ENCODE measurements at places on chromosomes 7 and 10. TPM values are rescaled to one million over a fixed set of nuclear protein-coding genes. Genes with fewer than 3 reads are reported as not detected.

GRCh38 chr10:97701438-97702069 is 12.0 kb upstream of the MARVELD1 start:
- H3K4me1 ChIP-seq: no peaks in the 10 kb centered on the region
- H3K4me3 ChIP-seq: no peak overlapping the region
- H3K27ac ChIP-seq: no peak overlapping the region
- no peaks in the 10 kb centered on the region for H3K36me3 ChIP-seq

GRCh38 chr10:131021246-131021895 is 290.1 kb downstream of the TCERG1L start:
- H3K4me1 ChIP-seq: no peaks in the 10 kb centered on the region
- no peak for DNase-seq
- no peak overlapping the region for H3K27ac ChIP-seq
- no peak overlapping the region for H3K4me3 ChIP-seq
- no peaks in the 10 kb centered on the region for H3K36me3 ChIP-seq

GRCh38 chr10:114685456-114685855 is 27.4 kb upstream of the ABLIM1 start:
- H3K4me3 ChIP-seq: no peak overlapping the region
- no peaks in the 10 kb centered on the region for H3K36me3 ChIP-seq
- H3K27ac ChIP-seq: peak overlapping the region; percentile 32
- DNase-seq: no peak

DNA sequence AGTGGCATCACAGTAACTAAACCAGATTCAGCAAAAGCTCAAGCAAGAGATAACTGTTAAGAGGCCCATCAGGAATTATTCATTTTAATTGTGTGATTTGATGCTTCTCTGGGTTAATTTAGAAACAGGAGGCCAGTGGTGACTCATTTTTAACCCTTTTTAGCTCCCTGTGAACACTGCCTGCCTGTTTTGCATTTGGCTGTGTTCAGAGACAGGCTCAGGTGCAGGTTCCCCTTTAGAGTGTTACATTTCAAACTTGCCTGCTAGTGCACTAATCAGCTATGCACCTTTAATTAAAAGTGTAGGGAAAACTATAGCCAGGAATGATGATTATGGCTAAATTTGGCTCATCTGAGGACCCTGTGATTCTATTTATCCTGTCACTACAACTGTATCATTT is 6.5 kb downstream of the STAMBPL1 start:
- peaks cover 65% of the 10 kb centered on the region for H3K4me1 ChIP-seq
- H3K4me3 ChIP-seq: no peak overlapping the region
- no peak for DNase-seq

Gene SEMA4G
- not detected for total RNA-seq

- H3K27me3 ChIP-seq: no peaks in the 10 kb centered on the region
- H3K4me3 ChIP-seq: no peak overlapping the region
- DNase-seq: peak; percentile 78
- H3K36me3 ChIP-seq: no peaks in the 10 kb centered on the region
Observed at GRCh38 chr7:133481676-133482075, 228.8 kb downstream of the EXOC4 start.

GRCh38 chr7:96547371-96547811 is 162.3 kb downstream of the SEM1 start:
- no peak overlapping the region for H3K4me3 ChIP-seq
- no peak for DNase-seq
- no peaks in the 10 kb centered on the region for H3K4me1 ChIP-seq
- no peak overlapping the region for H3K27ac ChIP-seq
- no peaks in the 10 kb centered on the region for H3K36me3 ChIP-seq

GRCh38 chr10:21707498-21707897 is 173.5 kb downstream of the MLLT10 start:
- no peak for DNase-seq
- H3K4me1 ChIP-seq: no peaks in the 10 kb centered on the region
- no peak overlapping the region for H3K4me3 ChIP-seq

DNA sequence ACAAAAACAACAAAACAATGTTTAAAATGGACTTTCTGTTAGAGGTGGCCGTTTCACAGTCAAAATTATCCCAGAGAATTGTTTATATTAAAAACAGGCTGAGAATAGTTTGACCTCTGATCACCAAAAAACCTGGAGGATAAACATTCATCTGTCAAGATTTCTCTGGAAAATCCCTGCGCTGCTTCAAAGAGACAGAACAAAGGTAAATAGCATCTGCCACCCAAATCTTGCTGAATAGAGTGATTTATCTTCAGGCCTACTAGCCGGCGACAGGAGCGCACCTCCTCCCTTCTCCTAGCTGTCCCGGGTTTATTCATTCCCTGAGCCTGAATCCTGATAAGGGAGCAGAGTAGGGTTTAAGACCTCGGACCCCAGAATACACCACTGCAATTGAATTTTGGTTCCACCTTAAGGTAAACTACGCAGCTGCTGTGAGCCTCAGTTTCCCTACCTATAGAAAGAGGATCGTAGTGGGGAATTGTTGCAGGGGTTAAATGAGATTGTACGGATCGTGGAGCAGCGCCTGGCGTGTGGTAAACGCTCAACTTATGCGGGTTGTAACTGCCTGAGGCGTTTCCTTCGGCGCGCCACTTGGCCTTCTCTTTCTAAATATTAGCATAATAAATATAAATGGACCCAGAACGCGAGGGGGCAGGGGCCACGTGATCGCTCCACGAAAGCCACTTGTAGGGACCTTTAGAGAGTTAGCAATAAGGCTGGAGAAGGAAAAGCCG is 498 bp upstream of the ST7 start:
- no peaks in the 10 kb centered on the region for H3K36me3 ChIP-seq
- peak; percentile 78 for DNase-seq
- H3K27me3 ChIP-seq: no peaks in the 10 kb centered on the region
- H3K4me3 ChIP-seq: peak overlapping the region; percentile 85
- peak overlapping the region; percentile 96 for H3K27ac ChIP-seq

Gene FFAR4
- total RNA-seq: not detected

DNA sequence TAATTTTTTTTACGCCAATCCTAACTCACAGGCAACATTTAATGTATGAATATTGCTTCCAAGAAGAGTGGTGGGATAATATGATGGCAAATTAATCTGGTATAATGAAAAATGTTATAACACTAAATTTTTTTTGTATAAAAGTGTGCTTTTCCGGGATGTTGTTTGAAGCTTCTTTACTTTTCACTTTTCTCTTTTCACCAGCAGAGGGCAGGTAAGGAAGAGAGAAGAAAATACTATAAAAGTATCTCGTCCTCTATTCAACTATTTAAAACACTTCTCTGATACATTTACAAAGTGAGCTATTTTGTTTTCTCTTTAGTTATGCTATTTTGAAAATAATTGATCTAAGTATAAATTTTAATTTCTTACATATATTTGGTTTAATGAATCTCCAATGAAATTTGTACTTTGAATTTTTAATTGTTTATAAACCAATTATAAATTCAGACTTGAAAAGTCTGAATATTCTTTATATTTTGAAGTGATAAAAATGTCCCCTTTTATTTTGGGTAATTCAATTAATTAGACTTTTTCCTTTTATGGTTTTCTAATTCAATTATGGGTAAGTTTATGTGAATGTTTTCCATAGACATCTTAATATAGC is 20.7 kb upstream of the CFTR start:
- DNase-seq: peak; percentile 47
- no peaks in the 10 kb centered on the region for H3K36me3 ChIP-seq
- no peaks in the 10 kb centered on the region for H3K4me1 ChIP-seq
- no peak overlapping the region for H3K27ac ChIP-seq
- no peak overlapping the region for H3K4me3 ChIP-seq
- H3K27me3 ChIP-seq: peaks cover 5% of the 10 kb centered on the region

GRCh38 chr7:155462163-155462735 is 4.3 kb downstream of the EN2 start:
- no peak for DNase-seq
- H3K4me1 ChIP-seq: no peaks in the 10 kb centered on the region
- H3K27ac ChIP-seq: no peak overlapping the region
- no peak overlapping the region for H3K4me3 ChIP-seq

DNA sequence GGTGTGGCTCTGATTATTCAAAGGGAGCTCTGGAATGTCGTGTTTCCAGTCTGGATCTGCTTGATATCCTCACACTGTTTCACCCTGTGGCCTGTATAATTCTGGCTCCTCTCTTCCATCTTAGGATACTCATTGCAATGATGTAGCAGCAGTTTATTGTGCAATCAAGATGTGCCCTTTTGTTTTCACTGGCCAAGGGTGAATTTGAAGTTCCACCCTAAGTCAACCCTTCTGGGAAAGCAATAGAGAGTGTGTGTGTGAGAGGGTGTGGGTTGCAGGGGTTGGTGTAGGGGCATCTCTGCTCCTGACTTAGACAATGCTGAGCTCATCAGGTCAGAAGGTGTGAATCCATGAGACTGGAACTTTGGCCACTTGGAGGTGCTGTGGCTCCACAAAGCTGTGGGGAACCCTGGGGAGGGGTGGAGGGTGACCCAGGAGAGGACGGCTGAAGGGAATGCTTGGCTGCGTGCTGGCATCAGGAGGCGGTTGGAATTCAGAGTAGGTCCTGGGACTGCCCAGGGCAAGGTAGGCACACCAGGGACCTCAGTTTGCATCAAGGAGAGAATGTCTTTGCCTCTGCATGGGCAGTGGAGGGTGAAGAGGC is 118.0 kb upstream of the PRSS58 start:
- no peaks in the 10 kb centered on the region for H3K27me3 ChIP-seq
- no peak overlapping the region for H3K4me3 ChIP-seq
- H3K27ac ChIP-seq: no peak overlapping the region
- peaks cover 22% of the 10 kb centered on the region for H3K4me1 ChIP-seq
- H3K36me3 ChIP-seq: no peaks in the 10 kb centered on the region

GRCh38 chr10:104937567-104937966 is 296.5 kb downstream of the SORCS3 start:
- peak; percentile 86 for DNase-seq
- H3K4me3 ChIP-seq: no peak overlapping the region
- H3K27me3 ChIP-seq: no peaks in the 10 kb centered on the region
- H3K27ac ChIP-seq: no peak overlapping the region
- H3K4me1 ChIP-seq: peaks cover 10% of the 10 kb centered on the region

GRCh38 chr7:159272739-159273138 is 128.1 kb upstream of the VIPR2 start:
- no peaks in the 10 kb centered on the region for H3K27me3 ChIP-seq
- H3K27ac ChIP-seq: no peak overlapping the region
- no peaks in the 10 kb centered on the region for H3K4me1 ChIP-seq
- DNase-seq: no peak
- no peaks in the 10 kb centered on the region for H3K36me3 ChIP-seq

GRCh38 chr10:69383558-69383957 is 33.2 kb downstream of the TACR2 start:
- no peak overlapping the region for H3K4me3 ChIP-seq
- H3K27me3 ChIP-seq: no peaks in the 10 kb centered on the region
- peak overlapping the region; percentile 89 for H3K27ac ChIP-seq
- peaks cover 24% of the 10 kb centered on the region for H3K4me1 ChIP-seq

Gene IL2RA
- not detected for total RNA-seq

- H3K36me3 ChIP-seq: no peaks in the 10 kb centered on the region
- H3K4me1 ChIP-seq: no peaks in the 10 kb centered on the region
- no peak overlapping the region for H3K27ac ChIP-seq
- no peak overlapping the region for H3K4me3 ChIP-seq
Observed at GRCh38 chr7:27263781-27264180, 21.2 kb downstream of the EVX1 start.

All from GM23248 (cell line).